ENCODE measurements at places on chromosomes 6 and 20.

GRCh38 chr6:31651602-31652191 lies 764 bp downstream of the BAG6 start:
- no peak for DNase-seq

- DNase-seq: no peak
Observed at GRCh38 chr6:1858196-1858595, 248.5 kb downstream of the FOXC1 start.

- no peak for DNase-seq
Observed at GRCh38 chr6:62324834-62325233, 38.8 kb upstream of the KHDRBS2 start.

DNA sequence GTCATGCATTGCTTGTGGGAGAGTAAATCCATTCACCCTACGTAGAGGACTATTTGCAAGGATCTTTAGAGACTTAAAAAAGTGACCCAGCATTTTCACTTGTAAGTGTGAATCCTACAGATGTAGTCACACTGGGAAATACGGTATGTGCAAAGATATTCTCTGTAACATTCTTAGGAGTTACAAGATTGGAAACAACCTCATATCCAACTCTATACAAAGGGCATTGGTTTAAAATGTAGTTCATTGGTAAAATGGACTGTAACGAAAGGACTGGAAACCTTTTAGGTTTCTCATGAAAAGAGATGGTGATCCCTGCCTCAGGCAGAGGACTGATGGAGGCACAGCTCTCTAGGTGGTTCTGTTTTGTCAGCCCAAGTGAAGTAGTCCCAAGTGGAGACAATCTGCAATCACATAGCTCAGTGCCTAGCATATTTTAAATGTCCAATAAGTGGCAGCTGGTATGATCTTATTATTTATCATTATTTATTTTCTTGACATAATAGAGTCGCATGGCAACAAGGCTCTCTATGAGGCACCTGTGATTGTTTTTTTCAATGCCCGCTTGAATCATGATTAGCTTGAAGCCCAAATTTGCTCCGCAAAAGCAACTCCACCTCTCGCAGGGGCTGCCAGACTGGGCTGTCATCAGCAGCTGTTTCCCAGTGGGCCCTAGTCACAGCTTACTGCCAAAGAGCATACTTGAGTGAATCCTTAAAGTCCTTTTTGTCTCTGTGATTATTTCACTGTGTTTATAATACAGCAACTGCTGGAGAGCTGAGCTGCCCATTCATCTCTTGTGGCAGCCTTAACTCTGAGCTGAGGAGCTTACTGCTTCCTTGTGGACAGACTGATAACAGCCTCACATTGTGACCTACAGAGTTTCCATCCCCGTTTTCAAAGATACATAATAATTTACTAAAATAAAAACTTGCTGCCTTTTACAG lies 19.8 kb upstream of the ENPP1 start:
- DNase-seq: no peak

GRCh38 chr6:43746613-43747102 lies 23.4 kb upstream of the VEGFA start:
- DNase-seq: no peak

DNA sequence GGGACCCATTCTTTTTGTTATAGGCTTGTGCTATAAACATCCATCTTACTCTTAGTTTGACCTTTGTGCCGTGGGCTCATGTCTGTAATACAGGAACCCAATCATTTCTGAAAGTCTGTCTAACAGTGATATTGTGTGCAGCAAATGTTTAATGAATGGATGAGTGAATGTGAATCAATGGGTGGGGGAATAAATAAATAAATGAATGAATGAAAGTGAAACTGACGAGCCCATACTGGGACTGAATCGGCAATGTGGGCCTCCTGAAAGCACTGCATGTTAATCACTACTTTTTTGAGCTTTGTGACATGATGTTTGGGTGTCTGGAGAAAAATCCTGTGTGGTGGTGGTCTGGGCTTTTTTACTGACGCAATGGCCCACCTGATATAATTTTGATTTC lies 175.0 kb downstream of the GMPR start:
- DNase-seq: no peak

GRCh38 chr6:133551847-133552341 lies 310.7 kb downstream of the EYA4 start:
- DNase-seq: no peak

DNA sequence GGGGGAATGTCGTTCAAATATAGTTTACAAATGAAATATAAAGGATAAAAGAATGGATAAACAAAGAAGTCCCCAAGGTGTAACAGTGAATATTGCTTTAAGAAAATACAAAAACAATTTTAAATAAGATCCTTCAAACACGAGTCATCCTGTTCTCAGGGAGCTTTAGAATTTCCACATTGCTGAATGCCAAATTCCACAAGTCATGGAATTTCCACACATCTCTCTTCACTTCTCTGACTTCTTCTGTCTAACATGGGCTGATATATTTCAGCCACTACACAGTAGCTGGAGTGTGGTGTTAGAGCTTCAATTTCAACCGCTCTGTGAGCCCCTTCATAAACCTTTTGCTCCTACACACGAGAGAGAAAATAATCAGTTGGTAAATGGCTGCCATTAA lies 28.0 kb downstream of the IL22RA2 start:
- DNase-seq: no peak

DNA sequence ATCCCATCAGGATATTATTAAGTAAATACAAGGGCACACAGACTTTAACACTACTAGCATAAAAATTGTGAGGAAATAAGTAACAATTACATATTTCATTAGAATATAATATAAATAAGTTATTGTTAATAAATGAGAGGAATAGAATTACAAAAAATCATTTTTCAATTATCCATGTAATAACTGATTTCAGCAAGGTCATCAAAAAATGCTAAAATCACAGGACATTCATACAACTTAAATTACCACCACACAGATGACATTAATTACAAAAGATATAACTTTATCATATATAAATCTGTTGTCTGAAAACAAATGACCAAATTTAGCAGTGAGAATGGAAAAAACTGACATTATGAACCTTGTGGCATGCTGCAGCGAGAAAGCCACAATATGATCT lies 37.0 kb downstream of the STX7 start:
- no peak for DNase-seq

DNA sequence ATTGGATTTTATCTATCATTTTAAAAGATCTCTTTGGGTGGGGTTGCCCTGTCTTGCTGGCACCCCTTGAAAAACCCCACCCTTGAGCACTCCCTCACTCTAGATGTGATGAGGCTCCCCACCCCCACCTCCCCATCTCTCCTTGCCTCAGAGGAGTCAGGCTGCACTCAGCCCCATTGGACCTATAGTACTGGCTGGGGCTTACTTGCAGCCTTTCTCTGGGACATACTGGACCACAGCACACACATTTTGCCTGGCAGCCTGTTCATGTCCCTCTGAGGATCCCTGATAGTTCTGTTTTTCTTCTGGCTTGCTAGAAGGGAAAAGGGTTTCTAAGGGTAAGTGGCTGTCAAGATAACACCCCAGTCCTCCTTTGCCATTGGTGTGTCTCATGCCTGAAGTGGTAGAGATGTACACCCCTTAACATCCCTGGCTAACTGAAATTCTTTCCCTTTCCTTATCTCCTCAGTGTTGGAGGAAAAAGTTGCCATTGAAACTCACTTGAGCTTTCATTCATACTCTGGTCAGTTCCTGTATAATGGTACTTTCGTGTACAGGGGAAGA lies 553.4 kb upstream of the CITED2 start:
- DNase-seq: no peak

DNA sequence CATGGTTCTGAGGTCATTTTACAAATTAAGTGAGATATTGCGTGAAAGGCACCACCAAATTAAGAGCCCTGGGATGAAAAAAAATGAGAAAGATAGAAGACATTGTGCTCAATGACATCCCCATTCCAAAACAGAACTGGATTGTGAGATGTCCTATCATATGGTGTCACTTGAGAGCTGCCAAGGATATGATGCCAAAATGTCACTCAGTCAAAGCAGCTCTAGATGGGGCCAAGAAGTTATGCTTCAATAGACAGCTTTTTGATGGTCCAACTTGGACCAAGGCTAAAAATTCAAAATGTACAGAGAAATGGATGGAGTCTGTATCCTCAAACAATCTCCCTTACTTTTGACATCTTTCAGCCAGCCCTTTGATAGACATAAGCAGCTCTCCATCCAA lies 180.8 kb downstream of the UST start:
- no peak for DNase-seq

DNA sequence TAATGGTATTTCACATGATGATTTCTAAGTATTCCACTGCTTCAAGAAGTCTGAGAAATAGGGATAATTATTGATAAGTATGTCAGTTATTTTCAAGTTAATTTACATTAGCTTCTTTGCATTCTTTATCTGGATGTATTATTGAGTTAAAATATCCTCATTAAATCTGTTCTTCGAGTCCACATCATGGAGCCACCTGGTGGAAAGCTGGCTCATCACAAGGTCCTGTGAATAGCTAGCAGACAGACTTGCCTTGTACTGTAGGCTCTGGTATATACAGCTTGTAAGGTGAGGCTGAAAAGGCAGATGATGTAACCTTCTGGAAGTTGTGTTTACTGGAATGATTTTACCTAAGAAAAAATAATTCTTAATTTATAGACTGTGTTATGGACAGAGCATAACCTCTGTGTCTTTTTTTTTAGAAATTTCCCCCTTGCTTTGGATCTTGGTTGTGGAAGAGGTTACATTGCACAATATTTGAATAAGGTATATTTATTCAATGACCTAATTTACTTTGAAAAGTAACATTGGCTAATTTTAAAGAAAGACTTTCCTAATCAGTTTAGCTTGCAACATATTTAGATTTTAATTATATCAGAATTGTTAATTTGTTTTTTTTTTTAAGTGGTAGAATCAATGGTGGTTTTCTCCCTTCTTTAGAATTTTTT lies 3.5 kb downstream of the NDUFAF5 start:
- DNase-seq: peak; percentile 8

GRCh38 chr20:46970937-46971630 lies 76.4 kb downstream of the EYA2 start:
- DNase-seq: no peak

DNA sequence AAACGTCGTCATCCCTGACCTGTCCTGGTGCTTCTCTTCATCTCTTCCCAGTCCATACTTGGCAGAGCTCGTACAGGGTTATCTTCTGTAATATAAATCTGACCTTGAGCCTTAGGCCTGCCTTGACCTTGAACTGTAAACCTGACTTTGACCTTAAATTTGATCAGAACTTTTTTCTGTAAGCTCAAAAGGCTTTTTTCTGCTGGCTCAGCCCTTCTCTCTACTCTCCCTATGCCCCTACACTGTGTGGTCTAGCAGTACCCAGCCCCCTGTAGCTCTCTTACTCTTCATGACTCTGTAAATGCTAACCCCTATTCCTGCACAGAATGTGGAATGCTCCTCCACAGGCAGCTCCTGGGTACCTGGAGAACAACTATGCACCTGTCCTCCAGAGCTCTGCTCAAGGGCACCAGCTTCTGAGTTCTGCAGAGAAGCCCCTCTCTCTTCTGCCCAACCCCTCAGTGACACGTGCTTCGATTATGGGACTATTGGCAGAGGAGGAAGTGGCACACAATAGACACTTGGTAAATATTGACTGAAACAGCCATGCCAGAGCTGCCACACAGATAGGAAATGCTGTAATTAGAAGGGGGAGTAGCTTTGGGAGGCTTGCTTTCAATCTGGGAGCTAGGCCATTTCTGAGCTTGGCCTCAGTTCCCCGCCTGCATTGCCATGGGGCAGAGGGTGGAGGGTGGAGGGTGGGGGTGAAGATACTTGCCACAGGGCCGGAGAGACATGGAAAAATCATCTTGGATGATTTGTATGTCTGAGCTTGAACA lies 15.4 kb downstream of the SNPH start:
- no peak for DNase-seq

DNA sequence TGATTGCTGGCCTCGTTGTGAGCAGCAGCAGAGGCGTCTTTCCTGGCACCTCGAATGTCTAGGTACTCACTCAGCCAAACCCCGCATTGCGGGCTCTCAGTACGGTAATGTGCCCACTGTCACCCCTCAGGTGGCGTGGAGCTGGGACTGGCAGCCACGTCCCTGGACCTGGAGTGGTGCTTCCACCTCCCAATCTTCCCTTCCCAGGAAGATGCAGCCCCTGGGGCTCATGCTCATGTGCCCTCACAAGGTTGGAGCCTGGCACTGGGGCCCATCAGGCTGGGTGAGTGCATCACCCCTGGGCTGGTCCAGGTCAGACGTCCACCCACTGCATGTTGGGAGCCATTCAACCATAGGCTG lies 75.7 kb downstream of the TCP11 start:
- no peak for DNase-seq

DNA sequence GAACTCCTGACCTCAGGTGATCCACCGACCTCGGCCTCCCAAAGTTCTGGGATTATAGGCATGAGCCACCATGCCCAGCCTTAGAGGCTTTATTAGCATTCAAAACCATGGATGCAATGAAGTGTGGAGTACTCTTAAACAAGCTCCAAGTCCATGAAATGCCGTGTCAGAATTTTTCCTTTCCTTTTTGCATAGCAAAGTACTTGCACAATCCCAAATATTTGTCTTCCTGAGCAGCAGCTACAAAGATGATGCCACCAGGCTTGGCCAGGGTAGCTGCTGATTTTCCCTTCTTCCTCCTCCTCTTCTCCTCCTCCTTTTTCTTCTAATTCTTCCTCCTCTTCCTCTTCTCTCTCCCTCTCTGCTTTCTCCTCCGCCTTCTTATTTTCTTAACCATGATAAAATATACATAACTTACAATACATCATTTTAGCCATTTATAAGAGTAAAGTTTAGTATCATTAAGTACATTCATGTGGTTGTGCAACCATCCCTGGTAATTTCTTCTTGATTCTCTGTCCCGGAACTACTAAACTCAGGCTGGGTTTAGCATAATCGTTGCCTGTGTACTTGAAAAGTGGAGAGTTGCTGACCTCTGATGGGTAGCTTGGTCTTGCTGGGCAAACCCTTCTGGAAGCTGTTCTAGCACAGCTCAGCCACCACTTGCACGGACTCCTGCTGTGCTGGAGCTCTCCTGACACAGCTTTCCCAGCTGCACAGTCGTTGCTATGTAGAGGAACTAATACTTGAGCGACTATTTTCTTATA lies 20.3 kb downstream of the MUCL3 start:
- no peak for DNase-seq

GRCh38 chr6:89205819-89206218 lies 11.3 kb downstream of the GABRR1 start:
- DNase-seq: no peak
